Activated CD4-positive, alpha-beta T cell treated with anti-CD3 and anti-CD28 coated beads for 1 hour (primary cell): ENCODE measurements at places on chromosomes 4 and X.

DNA sequence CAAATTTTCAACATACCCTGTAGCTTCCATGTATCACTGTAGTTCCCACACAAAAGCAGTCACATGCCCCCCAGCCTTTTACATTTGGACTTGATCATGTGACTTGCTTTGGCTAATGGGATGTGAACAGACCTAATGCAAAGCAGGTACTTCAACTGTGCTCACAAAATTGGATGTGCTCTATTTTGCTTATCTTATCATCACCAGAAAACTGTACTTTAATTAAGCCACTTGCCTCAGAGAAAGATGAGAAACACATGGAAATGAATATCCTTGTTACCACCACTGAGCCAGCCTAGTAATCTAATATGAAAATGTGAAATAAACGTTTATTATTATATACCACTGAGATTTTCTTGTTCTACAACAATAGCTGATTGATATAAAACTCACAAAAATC, 402.7 kb upstream of the HTR2C start:
- no peak for DNase-seq

- no peak for DNase-seq
Observed at GRCh38 chr4:55993994-55994663, 45.4 kb downstream of the CEP135 start.

GRCh38 chrX:5802391-5802790, 426.3 kb downstream of the NLGN4X start:
- no peak for DNase-seq

DNA sequence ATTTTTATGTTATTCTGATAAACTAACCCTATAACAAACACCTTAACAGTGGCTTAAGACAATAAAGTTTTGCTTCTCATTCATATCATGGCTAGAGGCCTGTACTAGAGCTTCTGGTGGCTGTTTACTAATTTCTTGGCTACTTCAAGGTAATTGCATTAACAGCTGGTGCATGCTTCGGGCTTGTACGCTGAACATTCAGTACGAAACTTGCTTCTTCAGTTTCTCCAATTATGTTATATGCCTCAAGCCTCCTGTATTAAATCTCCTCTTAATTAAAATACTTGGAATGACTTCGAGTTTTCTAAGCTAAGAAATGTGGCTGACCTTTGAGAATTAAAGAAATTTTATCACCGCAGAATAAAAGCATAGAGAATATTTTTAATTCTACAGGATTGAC, 138.9 kb upstream of the TRAM1L1 start:
- no peak for DNase-seq

GRCh38 chr4:168685136-168685809, 188.4 kb downstream of the PALLD start:
- DNase-seq = no peak

- DNase-seq = no peak
Observed at GRCh38 chr4:28391877-28392276, 1531.2 kb downstream of the STIM2 start.

DNA sequence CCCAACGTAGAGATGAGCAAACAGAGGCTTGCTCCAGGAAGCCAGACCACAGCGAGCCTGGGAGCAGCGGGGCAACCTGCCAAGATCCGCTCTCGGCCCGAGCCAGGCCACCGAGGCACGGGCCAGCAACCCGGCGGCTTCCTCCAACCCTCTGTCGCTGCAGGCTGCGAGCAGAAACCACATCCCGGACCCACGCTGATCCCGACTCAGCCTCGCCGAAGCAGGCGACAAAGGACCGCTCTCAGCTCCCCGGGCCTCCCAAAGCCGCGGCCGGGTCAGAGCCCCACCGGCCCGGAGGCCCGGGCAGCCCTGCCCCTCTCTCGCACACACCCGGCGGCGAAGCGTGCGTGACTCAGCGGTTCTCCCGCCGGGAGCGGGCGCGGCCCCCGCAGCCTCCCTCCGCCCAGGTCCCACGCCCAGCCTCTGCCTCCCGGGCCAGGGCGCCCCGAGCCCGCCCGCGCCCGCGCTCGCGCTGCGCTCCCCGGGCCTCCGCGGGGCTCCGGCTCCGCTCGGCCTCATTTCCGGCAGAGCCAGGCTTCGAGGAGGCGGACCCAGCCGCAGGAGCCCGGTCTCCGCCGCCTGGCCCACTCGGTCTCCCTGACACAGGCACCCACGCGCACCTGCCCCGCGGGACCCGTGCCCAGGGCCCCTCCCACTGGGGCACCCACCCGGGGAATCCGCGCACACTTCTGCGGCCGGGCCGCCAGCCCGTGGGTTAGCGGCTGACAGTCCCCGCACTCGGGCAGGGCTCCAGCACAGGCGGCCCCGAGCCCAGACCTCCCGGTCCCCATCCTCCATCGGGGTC, 1.7 kb downstream of the PPP2R2C start:
- no peak for DNase-seq

GRCh38 chr4:149985981-149986380, 92.3 kb upstream of the DCLK2 start:
- DNase-seq = no peak

GRCh38 chr4:187480146-187481145, 515.1 kb upstream of the ZFP42 start:
- DNase-seq = no peak

GRCh38 chr4:151325111-151325948, at the start of gene SH3D19:
Gene SH3D19 (minus strand): TSS chr4:151325605. CDS start chr4:151325352, 253 bp downstream.
- DNase-seq = no peak

DNA sequence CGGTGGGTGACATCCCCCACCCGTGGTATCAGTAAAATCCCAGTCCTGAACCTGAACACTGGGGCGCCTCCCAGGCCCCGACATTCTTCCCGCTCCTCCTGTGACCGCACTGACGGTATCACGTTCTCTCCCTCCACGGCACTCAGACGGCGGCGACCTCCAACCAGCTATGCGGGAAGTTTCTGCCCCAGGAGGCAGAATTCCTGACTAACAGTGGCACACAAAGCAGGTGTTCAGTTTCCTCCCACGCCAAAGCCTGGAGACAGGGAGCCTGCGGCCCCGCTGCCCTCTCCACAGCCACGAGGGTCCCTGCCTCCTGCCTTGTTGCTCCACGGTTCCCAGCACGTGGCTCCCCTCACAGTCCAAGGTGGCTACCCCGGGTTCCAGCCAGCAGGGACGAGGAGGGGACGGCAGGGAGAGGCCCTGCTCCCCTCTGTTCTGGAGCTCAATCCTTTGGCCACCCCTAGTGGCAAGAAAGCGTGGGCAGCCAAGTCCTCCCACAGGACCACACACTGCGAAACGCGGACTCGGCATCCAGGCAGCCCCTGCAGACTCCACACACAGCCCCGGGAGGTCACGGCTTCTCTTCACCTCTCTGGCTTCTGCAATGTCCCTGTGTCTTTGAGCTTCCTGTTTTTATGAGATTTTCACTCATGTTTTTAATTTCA, 15.2 kb downstream of the CTBP1 start:
- DNase-seq = no peak

DNA sequence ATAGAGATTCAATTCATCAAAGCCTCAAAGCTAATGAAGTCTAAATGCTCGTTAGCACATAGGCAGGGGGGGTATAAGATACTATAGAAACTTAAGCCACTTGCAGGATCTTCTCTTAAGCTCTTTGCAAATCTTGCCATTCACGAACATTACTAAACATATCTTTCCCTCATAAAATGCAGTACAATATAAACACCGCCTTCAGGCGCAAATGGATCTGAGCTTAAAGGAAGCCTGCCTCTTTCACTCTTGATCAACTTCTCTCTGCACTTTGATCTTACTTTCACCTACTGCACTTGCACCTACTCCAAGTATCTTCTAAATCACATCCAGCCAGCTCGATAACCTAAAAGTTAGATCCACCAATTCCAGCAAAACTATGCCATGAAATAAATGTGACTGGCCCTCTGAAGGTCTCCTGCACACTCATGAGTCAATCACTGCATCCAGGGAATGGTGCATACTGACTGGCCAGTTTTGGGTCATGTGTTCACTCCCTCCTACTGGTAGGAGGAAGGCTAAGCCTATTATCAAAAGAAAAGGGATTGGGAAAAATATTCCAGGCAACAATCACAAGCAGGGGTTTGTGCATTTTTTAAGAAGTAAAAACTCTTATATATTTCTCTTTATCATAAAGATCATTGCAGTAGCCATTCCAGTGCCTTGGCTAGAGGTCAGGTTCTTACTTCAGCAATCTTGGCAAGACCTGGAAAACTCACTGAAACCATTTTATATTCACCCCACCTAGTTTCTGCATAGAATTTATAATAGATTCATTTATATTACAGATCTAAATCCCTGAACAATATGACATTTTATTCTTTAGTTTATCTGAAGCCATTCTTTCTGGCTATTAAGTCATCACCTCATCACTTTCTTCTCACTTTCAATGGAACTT, 222.0 kb downstream of the PPP3CA start:
- no peak for DNase-seq

DNA sequence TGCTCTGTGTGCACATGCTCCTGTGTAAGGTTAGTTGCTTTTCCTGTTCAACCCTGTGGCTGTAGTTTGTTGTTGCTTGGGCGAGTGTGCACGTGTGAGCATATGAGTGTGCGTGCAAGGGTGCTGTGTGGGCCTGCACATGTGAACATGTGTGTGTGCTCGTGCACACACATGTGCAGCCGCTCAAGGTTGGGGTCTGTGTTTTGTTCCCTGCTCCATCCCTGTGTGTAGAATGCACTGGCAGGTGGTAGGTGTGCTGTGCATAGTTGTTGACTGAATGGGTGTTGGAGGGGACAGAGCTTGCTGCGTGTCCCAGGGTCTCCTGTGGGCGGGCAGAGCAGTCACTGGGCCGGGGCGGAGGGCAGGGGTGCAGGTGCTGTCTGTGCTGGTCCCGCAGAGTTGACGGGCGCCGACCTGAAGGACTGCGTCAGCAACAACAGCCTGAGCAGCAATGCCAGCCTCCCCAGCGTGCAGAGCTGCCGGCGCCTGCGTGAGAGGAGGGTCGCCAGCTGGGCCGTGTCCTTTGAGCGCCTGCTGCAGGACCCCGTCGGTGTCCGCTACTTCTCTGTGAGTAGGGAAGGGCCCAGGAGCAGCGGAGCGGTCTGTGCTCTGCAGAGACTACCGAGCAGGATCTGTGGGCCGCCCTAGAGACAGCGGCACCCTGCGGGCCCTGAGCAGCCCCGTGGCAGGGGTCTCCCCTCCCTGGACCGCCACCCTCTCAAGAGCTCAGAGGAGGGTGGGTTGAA, 27.9 kb upstream of the HGFAC start:
- no peak for DNase-seq

GRCh38 chr4:73815145-73815544, 21.3 kb upstream of the CXCL6 start:
- DNase-seq = no peak

DNA sequence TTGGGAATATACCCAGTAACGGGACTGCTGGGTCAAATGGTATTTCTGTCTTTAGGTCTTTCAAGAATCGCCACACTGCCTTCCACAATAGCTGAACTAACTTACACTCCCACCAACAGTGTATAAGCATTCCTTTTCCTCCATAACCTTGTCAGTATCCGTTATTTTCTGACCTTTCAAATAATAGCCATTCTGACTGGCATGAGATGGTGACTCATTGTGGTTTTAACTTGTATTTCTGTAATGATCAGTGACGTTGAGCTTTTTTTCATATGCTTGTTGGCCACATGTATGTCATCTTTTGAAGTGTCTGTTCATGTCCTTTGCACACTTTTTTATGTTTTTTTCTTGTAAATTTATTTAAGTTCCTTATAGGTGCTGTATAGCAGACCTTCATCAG, 81.2 kb downstream of the ADAM29 start:
- DNase-seq = no peak

GRCh38 chr4:139331185-139331584, 28.9 kb upstream of the NDUFC1 start:
- no peak for DNase-seq

GRCh38 chrX:25858273-25858880, 279.8 kb upstream of the MAGEB18 start:
- no peak for DNase-seq

GRCh38 chr4:99652596-99653436, 4.8 kb downstream of the C4orf54 start:
- no peak for DNase-seq

DNA sequence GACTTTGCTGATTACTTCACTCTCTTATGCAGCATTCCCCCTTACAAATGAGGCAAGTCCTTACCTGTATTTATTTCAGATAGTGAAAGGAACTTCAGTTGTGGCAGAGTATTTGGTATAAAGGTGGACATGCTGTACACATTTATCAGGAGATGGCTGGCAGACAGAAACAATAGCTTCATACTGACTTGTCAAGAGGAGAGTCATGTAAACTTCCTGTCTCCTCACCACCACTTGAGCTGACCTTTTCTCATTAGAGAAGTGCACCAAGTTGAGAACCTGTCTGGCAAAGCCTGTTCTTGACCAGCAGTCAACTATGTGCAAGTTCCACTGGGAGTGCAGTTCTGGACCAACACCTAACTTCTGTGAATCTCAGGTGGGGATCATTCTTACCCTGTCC, 80.8 kb downstream of the LARP1B start:
- DNase-seq = no peak

GRCh38 chr4:3062471-3062870, 11.9 kb downstream of the HTT-AS start:
- no peak for DNase-seq

DNA sequence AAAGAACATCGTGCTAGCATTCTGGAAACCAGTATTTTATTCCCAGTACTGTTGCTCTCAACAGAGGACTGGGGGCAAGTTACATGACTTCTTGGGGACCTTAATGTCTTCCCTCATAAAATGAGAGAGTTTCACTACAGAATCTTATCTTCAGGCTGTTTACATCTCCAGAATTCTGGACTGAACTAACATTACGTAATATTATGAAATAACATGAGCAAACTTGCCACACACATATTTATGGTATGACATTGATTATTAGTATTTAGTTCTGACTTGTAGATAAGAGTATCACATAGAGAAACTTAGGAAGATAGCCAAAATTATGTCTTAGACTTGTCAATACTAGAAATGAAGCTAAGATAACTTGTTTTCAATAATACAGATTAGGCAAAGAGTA, 68.0 kb downstream of the NFKB1 start:
- DNase-seq = no peak

GRCh38 chr4:38781854-38782261, 932 bp downstream of the TLR10 start:
- DNase-seq = no peak

DNA sequence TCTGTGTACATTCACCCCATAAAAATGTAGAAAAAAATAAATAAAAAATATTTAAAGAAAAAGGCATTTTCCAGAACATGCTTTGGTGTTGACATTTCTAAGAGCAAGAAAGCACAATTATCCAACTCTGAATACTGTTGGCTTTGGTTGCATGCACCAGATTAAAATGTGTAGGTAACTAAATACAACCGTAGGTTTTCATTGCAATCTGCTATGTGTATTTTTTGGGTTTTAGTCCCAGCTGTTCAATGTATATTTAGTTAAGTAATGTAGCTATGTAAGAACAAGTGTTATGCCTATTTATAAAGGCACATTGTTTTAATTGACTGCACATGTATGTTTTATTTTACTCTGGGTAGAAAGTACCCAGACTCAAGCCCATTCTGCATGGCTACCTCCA, 108.1 kb upstream of the PAQR3 start:
- no peak for DNase-seq

GRCh38 chrX:133674726-133675470, 259.6 kb upstream of the GPC4 start:
- DNase-seq = no peak
